Hepatocyte (in vitro differentiated cells): ENCODE measurements at places on chromosomes 3 and 15. TPM values are rescaled to one million over a fixed set of nuclear protein-coding genes. Genes with fewer than 3 reads are reported as not detected.

The RBSN gene
- 19.7 and 21.2 TPM in 2 replicates for polyA plus RNA-seq

The SEMA3B gene
- 104 and 135 TPM in 2 replicates for polyA plus RNA-seq

The ARNT2 gene
- polyA plus RNA-seq, result 3.9 and 4.7 TPM in 2 replicates

The TTLL13 gene
- polyA plus RNA-seq, result 0.27 TPM in 1 of 2 replicates, not detected in the other

The PPM1L gene
- 4.0 and 5.1 TPM in 2 replicates for polyA plus RNA-seq

The IL16 gene
- polyA plus RNA-seq, result 0.92 and 2.4 TPM in 2 replicates

The OR5K2 gene
- not detected in 2 replicates for polyA plus RNA-seq

DNA sequence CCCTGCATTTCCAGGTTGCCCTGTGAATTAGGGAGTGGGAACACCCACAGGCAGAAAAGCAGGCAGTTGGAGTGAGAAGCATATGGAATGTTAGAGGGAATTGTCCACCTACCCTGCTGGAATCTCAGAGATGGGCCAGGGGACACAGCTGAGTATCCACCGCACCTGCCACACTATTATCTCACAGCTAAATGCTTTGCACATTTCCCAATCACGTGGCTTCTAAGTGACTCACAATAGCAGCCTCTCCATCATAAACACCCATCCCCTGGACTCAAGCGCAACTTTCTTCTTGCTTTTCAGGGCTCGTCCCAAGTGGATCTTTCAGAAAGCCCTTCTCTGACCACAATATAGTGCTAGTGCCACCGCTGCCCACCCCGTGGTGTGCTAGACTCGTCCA lies 389.0 kb upstream of the LMCD1 start:
- no peak overlapping the region for H3K27ac ChIP-seq
- no peaks in the 10 kb centered on the region for H3K36me3 ChIP-seq
- no peaks in the 10 kb centered on the region for H3K27me3 ChIP-seq
- no peaks in the 10 kb centered on the region for H3K4me1 ChIP-seq

DNA sequence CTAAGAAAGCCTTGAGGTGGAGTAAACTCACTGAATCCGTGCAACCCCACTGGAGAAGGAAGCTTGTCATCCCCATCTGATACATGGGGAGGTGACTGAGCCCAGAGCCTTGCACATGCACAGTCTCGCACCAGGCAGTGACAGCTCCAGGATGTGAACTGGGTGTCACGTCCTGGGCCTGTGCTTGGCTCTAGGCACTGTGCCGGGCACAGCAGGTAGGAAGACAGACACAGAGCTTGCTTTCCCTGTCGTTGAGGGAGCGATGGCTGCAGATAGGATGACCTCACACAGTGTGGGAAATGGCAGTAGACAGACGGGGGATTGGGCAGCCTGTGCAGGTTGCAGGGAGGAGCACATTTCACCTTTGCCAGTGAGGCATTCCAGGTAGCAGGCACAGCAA lies 12.2 kb upstream of the ATP2B2 start:
- peaks cover 14% of the 10 kb centered on the region for H3K27me3 ChIP-seq
- no peaks in the 10 kb centered on the region for H3K36me3 ChIP-seq
- DNase-seq, result no peak
- no peak overlapping the region for H3K4me3 ChIP-seq
- H3K4me1 ChIP-seq, result no peaks in the 10 kb centered on the region
- no peak overlapping the region for H3K27ac ChIP-seq

GRCh38 chr3:107684431-107684925 lies 161.7 kb downstream of the BBX start:
- H3K4me3 ChIP-seq, result no peak overlapping the region
- peaks cover 2% of the 10 kb centered on the region for H3K4me1 ChIP-seq
- H3K27ac ChIP-seq, result no peak overlapping the region
- no peaks in the 10 kb centered on the region for H3K27me3 ChIP-seq
- DNase-seq, result no peak
- no peaks in the 10 kb centered on the region for H3K36me3 ChIP-seq

GRCh38 chr15:35649575-35649974 lies 103.6 kb upstream of the DPH6 start:
- no peaks in the 10 kb centered on the region for H3K36me3 ChIP-seq
- no peaks in the 10 kb centered on the region for H3K4me1 ChIP-seq
- H3K4me3 ChIP-seq, result no peak overlapping the region
- DNase-seq, result no peak
- no peak overlapping the region for H3K27ac ChIP-seq
- H3K27me3 ChIP-seq, result no peaks in the 10 kb centered on the region

- H3K27ac ChIP-seq, result no peak overlapping the region
- H3K4me1 ChIP-seq, result no peaks in the 10 kb centered on the region
- peak; percentile 6 for DNase-seq
- H3K36me3 ChIP-seq, result no peaks in the 10 kb centered on the region
- H3K27me3 ChIP-seq, result peaks cover 10% of the 10 kb centered on the region
- H3K4me3 ChIP-seq, result no peak overlapping the region
Measured at GRCh38 chr3:62632510-62633294, 242.5 kb downstream of the CADPS start.

DNA sequence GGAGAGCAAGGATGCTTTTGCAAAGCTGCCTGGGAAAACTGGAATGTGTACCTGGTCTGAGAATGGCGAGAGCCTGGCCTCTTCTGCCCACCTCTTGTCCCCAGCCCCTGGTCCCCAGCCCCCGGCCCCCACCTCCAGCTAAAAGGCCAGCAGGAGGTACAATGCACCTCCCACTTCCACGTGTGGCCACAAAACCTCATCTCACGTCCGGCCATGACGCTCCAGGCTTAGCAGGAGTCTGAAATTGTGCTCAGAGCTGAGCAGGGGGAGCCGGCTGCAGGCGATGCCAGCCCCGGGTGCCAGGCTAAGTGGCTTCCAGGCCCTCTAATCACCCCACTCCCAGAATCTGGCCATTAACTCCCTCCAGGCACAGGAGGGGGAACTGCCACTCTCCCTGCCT lies 83.1 kb upstream of the PRR20G start:
- DNase-seq, result no peak
- H3K36me3 ChIP-seq, result no peaks in the 10 kb centered on the region
- H3K4me1 ChIP-seq, result no peaks in the 10 kb centered on the region
- no peak overlapping the region for H3K4me3 ChIP-seq
- peaks cover 18% of the 10 kb centered on the region for H3K27me3 ChIP-seq

DNA sequence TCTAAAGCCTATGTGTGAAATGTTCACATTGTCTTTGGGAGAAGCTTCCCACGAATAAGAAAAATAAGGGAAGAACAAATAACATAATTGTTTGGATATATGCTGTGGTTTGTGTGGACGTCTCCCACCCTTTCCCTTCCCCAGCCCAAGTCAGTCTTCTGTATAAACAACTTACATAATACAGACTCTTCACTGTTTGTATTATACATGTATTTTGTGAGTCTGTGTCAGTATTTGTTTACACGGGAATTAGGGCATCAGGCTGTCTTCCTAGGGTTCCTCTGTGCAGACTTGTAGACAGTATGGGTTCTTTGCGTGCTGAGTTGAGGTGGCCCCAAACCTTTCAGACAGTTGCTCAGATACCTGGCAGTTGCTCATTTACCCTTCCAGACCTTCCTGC lies 103.4 kb downstream of the IGF1R start:
- H3K27me3 ChIP-seq, result no peaks in the 10 kb centered on the region
- no peak overlapping the region for H3K4me3 ChIP-seq
- peaks cover 12% of the 10 kb centered on the region for H3K4me1 ChIP-seq
- no peak overlapping the region for H3K27ac ChIP-seq

GRCh38 chr3:194112120-194113106 lies 23.5 kb upstream of the HES1 start:
- peak overlapping the region; percentile 84 for H3K27ac ChIP-seq
- H3K4me3 ChIP-seq, result no peak overlapping the region
- DNase-seq, result peak; percentile 89

DNA sequence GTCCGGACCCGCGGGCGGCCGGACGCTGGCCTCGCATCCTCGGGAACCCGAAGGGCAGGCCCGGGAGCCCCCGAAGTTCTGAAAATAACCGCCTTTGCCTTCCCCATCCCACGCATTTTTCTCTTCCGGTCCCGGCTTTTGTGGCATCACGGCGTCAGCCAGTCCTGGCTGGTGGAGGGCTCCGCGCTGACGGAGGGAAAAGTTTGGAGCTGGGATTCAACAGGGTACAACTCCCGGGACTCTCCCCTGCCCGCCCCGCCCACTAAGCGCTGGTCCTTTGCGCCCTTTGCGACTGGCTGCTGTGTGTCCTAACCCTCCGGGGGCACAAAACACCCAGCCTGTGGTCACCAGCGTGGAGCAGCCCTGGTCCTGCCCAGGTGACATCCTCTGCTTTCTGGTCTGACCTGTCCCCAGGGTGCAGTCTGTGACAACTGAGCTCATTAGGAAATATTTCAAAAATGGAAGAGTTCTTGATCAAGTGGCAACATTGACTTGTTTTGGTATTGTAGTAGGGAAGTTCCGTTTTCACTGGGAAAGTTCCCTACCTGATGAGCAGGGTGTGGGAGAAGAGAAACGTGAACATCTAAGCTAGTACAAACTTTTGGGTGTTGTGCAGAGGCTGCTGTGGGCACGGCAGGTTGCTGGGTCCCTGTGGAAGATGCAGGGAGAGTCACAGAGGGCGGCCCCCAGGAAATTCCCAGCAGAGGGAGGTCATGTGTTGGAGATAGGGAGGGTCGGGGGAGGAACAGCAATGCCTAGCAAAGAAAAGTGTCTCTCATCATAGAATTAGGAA lies 775 bp downstream of the ARNT2 start:
- H3K4me1 ChIP-seq, result peaks cover 8% of the 10 kb centered on the region
- H3K27me3 ChIP-seq, result peaks cover 35% of the 10 kb centered on the region
- H3K27ac ChIP-seq, result peak overlapping the region; percentile 48
- no peaks in the 10 kb centered on the region for H3K36me3 ChIP-seq
- H3K4me3 ChIP-seq, result peak overlapping the region; percentile 84

DNA sequence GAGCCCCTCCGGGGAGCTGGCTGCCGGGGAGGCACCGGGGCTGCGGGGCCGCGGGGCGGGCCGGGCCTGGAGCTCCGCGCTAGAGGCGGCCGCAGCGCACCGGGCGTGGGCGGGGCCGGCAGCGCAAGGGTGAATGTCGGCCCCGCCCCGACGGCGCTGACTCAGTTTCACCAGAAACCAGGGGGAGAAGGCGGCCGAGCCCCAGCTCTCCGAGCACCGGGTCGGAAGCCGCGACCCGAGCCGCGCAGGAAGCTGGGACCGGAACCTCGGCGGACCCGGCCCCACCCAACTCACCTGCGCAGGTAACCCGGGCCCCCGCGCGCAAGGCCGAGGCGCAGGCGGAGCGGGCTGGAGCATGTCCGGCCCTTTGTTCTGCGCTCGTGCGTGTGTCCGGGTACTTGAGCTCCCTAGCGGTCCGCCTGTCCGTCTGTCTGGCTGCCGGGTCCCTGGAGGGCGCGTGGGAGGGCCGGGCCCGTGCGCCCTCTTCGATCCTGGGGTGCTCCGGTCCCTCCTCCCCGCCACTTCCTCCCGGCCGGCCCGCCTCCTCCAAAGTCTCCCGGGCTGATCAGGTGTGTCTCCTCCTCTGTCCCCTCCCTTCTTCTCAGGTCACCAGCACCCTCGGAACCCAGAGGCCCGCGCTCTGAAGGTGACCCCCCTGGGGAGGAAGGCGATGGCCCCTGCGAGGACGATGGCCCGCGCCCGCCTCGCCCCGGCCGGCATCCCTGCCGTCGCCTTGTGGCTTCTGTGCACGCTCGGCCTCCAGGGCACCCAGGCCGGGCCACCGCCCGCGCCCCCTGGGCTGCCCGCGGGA lies at the start of gene SPINT1:
Gene SPINT1 (plus strand): TSS at position 164 of the 811 bp plus-strand sequence. CDS start 507 bp downstream, at position 671.
- H3K36me3 ChIP-seq, result no peaks in the 10 kb centered on the region
- H3K4me1 ChIP-seq, result peaks cover 8% of the 10 kb centered on the region
- H3K27ac ChIP-seq, result peak within 1 kb of the TSS; percentile 96
- H3K27me3 ChIP-seq, result no peaks in the 10 kb centered on the region
- peak within 1 kb of the TSS; percentile 69 for H3K4me3 ChIP-seq

DNA sequence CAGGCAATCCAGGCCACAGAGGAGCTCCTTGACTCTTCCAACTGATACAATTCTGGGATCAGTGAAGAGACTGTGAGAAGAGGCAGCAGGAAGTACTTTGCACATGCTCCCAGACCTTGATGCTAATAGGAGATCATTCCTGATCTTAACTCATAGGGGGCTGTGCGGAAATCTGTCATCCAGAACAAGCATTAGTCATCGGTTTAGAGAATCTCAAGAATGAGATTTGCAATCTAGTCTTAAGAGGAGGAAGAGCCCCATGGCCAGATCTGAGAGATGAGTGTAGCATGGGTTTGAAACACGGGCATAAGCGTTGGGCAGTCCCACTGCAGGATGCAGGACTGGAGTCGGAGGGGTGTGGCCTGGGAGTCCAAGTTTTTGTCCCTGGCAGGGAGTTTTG lies 1081.1 kb downstream of the NAALADL2 start:
- DNase-seq, result no peak
- H3K4me3 ChIP-seq, result no peak overlapping the region
- H3K4me1 ChIP-seq, result no peaks in the 10 kb centered on the region
- no peaks in the 10 kb centered on the region for H3K36me3 ChIP-seq
- no peaks in the 10 kb centered on the region for H3K27me3 ChIP-seq
- H3K27ac ChIP-seq, result no peak overlapping the region

GRCh38 chr3:195711813-195712534 lies 8.8 kb upstream of the MUC20 start:
- no peak overlapping the region for H3K4me3 ChIP-seq
- H3K4me1 ChIP-seq, result peaks cover 6% of the 10 kb centered on the region
- no peaks in the 10 kb centered on the region for H3K27me3 ChIP-seq
- H3K36me3 ChIP-seq, result no peaks in the 10 kb centered on the region
- H3K27ac ChIP-seq, result no peak overlapping the region

DNA sequence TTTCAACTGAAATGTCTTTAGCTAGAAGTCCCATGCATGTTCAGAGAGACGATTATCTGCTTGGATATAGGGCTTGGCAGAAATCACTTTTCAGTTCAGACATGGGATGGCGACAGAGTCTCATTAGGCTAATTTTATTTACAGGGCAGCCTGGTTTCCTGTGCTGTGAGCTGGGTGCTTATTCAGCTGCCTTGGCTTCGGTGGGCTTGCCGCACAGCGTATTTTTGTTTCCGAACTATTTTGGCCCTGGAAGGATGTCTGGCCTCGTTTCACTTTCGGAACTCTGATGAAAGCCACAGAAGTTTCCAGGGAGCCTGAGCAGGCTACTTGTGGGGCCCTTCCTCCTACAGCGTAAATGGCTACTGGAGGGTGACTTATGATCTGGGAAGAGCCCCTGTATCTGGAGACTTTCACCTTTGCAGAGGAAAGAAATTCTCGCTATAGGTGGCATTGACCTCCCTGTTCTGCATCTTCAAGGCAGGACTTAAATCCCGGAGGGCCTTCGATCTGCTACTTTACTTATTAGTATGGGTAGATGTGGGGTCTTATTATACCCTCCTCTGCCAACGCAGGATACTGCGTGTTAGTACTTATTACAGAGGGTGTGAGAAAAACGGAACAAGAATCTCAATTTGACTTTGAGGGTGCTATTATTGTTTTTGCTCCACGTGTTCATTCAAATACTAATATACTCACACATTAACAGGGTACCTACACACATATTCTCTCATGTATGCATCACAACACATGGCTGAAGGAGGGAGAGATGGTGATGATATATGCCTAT lies 364.0 kb upstream of the RBMS3 start:
- no peaks in the 10 kb centered on the region for H3K27me3 ChIP-seq
- peaks cover 9% of the 10 kb centered on the region for H3K4me1 ChIP-seq
- peak; percentile 62 for DNase-seq
- H3K36me3 ChIP-seq, result no peaks in the 10 kb centered on the region

- no peaks in the 10 kb centered on the region for H3K4me1 ChIP-seq
- DNase-seq, result no peak
- H3K4me3 ChIP-seq, result no peak overlapping the region
- no peaks in the 10 kb centered on the region for H3K36me3 ChIP-seq
Measured at GRCh38 chr3:194945508-194945907, 259.8 kb downstream of the FAM43A start.

- no peak overlapping the region for H3K4me3 ChIP-seq
- H3K4me1 ChIP-seq, result no peaks in the 10 kb centered on the region
- no peaks in the 10 kb centered on the region for H3K27me3 ChIP-seq
Measured at GRCh38 chr15:72994534-72995177, 57.6 kb upstream of the NEO1 start.

GRCh38 chr3:85933326-85933725 lies 974.5 kb downstream of the CADM2 start:
- no peaks in the 10 kb centered on the region for H3K36me3 ChIP-seq
- peaks cover under 1% of the 10 kb centered on the region for H3K4me1 ChIP-seq
- no peak overlapping the region for H3K4me3 ChIP-seq
- no peak for DNase-seq
- no peak overlapping the region for H3K27ac ChIP-seq
